ENCODE measurements at places on chromosomes 11 and 22.

DNA sequence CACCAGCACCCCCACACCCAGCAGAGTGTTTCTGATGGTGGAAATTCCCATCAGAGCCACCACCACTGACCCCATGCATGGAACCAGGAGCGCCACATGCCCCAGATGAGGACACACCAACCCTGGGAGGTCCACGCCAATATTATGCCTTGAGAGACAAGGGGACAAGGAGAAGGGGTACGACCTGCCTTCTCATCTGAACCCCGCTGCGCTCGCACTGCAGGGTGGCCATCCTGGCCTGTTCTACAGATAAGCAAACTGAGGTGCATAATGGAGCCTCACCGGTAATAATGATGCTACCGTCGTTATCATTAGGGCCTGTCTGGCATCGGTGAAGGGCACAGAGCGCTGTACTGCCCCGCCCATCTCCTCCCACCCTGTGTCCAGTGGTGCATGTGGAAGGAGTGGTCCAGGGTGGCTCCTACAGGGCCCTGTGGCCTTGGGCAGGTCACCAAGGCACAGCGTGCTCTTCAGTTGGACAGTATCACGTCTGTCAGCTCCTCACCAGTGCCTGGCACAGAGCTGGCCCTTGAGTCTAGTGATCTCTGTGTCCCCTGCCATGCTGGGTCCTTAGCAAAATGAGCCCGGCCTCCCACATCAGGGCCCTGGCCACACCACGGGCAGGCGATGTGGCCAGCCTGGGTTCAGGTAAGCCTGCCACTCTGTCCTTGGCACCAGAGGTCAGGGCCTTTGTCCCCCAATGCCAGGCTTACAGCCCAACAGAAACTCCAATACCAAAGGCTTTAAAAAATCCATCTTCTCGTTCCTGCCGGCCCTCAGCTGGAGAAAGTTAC, 92.2 kb downstream of the PHF21B start:
- no peak for DNase-seq

DNA sequence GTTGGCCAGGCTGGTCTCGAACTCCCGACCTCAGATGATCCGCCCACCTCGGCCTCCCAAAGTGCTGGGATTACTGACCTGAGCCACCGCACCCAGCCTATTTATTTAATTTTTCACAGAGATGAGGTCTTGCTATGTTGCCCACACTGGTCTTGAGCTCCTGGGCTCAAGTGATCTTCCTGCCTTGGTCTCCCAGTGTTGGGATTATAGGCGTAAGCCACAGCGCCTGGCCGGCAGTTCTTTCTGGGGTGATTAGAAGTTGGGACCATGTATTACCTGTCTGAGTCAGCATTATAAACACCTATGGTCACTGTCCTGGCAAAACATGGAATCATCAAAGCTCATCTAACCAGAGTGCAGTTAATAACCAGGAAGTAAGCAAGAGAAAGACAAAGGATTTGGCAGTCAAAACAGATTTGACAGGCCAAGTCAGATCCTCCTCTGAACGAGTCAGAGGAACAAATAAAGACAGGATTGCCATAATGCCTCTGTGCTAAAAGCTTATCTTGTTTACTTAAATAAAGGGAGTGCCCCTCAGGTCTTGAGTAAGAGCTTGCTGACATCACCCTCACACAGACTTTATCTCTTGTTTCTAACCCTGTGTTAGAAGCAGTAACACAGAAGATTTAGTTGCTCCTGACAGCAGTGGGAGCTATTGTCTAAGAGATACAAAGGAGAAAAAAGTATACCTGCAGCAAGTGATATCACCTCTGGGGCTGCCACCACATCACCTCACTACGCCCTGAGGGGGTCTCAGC, 3.7 kb downstream of the SERPIND1 start:
- DNase-seq = no peak

- no peak for DNase-seq
Measured at GRCh38 chr22:24419475-24419850, 7.9 kb upstream of the ADORA2A start.

- DNase-seq = no peak
Measured at GRCh38 chr11:129018126-129018525, 75.5 kb upstream of the TP53AIP1 start.

GRCh38 chr11:120134931-120135228, 3.0 kb downstream of the TRIM29 start:
- no peak for DNase-seq

GRCh38 chr22:32717337-32718240, 83.9 kb upstream of the TIMP3 start:
- no peak for DNase-seq

- DNase-seq = no peak
Measured at GRCh38 chr11:110367571-110367970, 62.2 kb upstream of the FDX1 start.

GRCh38 chr11:89175796-89176195, 1.9 kb upstream of the TYR start:
- no peak for DNase-seq

GRCh38 chr22:17924735-17925364, 99.5 kb downstream of the MICAL3 start:
- DNase-seq = no peak

DNA sequence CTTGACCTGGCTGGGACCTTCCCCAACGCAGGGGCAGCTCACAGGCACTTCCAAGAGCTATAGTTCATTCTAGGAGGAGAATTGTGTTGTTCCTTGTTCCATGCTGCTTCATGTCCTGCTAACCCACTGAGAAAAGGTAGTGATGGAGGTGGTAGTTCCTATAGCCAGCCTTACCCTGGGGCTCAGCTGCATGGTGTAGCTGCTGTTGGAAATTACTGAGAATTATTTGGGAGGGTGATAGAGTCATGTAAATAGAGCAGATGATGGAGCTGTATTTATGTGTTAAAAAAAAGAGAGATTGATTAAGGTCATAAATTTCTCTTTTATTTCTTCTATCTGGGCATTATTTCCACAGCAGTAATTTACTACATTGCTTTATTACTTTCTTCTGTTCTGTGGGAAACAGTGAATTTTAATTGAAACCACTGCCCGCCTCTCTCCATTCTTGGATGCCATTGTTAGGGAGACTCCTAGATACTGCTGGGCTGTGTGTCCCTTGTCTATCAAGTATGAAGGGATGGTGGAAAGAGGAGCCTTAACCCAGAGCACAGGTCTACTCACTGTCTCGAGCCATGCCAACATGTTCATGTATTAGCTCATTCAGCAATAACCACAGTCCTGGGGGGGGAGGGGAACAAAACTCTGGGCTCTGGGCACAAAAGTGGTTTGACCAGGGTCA, 309.2 kb downstream of the FAT3 start:
- DNase-seq = no peak

- DNase-seq = no peak
Measured at GRCh38 chr22:36199001-36199551, 2.5 kb downstream of the APOL4 start.

GRCh38 chr11:119832202-119832935, 103.4 kb upstream of the NECTIN1 start:
- no peak for DNase-seq

GRCh38 chr22:24290459-24290858, 19.8 kb downstream of the SPECC1L start:
- no peak for DNase-seq

- DNase-seq = no peak
Measured at GRCh38 chr11:4697585-4697984, at the start of gene OR51E2. TSS of gene OR51E2 (minus strand) at chr11:4697853. CDS start at chr11:4682711, 15,142 bp downstream.

- DNase-seq = no peak
Measured at GRCh38 chr11:115996125-115996807, 492.1 kb upstream of the CADM1 start.

DNA sequence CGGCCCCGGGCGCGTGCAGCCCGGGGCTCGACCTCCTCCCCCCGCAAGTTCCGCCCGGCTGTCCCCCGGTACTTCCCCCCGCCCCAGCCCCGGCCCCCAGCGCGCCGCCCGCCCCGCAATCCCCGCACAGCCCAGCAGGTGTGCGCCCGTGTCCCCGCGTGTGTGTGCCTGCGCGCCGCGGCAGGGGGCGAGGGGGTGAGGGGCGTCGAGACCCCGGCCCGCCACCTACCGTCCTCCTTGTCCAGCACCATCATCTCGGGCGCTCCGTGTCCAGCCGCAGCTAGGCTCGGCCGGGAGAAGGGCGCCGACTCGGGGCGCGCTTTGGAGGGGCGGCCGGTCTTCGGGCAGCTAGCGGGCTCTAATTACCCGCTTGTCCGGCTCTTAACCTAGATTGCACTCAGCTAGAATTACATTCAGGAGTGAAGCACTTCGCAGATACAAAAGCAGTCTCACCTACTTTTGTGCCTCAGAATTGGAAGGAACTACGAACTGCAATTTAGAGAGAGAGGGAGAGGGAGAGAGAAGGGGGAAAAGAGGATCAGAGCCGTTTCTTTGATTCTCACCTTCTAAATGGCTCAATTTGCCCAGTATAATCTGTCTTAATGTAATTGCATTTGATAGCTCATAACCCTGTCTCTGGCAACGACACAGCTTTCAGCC, 439 bp downstream of the LMO1 start:
- no peak for DNase-seq

- DNase-seq = no peak
Measured at GRCh38 chr11:104813532-104813931, 84.7 kb downstream of the CASP12 start.

GRCh38 chr11:44171518-44171917, 76.0 kb downstream of the EXT2 start:
- DNase-seq = no peak

GRCh38 chr11:95700471-95700817, 89.1 kb downstream of the FAM76B start:
- DNase-seq = no peak

DNA sequence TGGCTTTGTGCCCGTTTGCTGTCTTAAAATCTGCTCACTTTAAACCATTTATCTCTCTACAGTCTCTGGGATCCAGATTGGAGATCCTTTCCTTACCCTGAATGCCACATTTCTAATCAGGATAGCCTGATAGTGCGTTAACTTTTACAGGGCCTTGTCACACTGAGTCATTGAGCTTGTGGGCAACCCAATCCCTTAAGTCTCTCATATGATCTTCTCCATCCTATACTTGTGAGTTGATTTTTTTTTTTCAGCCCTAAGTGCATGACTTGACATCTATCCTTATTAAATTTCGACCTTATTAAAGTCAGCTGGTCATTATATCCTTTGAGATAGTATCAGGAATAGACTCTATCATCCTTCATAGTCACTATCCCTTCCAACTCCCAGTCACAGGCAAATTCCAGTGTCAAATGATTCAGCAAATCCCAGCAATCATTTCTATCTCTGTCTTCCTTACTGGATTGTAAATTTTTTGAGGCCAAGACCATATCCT, 57.7 kb downstream of the TEAD1 start:
- no peak for DNase-seq

DNA sequence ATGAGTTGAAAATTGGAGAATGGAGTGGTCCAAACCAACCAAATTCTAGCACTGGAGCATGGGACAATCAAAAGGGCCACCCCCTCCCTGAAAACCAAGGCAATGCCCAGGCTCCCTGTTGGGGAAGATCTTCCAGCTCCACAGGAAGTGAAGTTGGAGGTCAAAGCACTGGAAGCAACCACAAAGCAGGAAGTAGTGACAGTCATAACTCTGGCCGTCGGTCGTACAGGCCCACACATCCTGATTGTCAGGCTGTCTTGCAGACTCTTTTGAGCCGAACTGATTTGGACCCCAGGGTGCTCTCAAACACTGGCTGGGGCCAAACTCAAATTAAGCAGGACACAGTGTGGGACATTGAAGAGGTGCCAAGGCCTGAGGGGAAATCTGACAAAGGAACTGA, 80.5 kb upstream of the ADSL start:
- DNase-seq = no peak

DNA sequence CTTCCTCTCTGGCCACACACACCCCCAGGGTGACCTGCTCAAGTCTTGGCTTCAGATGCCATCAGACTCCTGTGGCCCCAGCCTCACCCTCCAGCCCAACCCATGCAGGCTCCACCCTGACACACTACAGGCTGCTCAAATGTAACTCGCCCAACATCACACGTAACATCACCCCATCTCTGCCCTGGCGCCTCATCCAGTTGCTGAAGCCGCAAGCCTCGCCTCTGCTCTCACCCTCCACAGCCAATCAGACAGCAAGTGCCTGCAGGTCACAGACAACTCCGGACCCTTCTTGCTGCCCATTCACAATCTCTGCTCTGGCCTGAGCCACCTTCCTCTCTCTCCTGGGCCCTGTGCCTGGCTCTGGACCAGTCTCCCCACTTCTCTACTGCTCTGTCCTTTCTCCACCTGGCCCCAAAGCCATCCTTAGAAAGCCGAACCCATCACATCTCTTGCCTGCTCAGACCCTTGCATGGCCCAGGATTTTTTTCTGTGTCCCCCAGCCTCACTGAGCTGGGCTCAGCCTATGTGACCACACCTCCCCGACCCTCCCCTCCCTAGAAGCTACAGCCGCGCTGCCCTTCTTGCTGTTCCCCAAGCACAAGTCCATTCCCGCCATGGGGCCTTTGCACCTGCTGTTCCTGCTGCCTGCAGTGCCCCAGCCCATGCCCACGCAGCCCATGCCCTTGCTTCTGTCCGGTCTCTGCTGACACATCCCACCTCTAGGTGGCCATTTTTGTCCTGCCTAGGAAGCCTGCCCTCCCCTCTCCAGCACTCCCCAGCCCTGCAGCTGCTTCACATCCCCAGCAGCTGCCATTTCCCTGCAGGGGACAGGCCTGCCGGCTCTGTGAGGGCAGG, 333.9 kb downstream of the CTTN start:
- DNase-seq = no peak

DNA sequence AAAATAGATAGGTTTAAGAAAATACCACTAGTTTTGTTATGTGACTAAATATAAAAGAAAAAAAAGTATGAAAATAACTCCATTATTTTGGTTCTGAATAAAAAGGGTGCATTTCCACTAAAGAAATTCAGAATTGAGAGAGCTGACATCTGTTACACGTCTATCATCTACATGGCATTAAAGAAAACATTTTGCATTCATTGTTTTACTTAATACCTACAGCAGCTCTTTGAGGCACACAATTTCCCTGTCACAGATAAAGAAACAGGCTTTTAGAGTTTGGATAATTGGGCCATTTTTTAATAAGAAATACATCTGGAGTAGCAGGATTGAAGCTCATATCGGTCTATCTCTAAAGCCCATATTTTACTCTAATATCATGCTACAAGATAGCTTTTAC, 145.7 kb upstream of the LUZP2 start:
- DNase-seq = no peak

- DNase-seq = no peak
Measured at GRCh38 chr11:115054570-115055538, 376.5 kb downstream of the NXPE2 start.

DNA sequence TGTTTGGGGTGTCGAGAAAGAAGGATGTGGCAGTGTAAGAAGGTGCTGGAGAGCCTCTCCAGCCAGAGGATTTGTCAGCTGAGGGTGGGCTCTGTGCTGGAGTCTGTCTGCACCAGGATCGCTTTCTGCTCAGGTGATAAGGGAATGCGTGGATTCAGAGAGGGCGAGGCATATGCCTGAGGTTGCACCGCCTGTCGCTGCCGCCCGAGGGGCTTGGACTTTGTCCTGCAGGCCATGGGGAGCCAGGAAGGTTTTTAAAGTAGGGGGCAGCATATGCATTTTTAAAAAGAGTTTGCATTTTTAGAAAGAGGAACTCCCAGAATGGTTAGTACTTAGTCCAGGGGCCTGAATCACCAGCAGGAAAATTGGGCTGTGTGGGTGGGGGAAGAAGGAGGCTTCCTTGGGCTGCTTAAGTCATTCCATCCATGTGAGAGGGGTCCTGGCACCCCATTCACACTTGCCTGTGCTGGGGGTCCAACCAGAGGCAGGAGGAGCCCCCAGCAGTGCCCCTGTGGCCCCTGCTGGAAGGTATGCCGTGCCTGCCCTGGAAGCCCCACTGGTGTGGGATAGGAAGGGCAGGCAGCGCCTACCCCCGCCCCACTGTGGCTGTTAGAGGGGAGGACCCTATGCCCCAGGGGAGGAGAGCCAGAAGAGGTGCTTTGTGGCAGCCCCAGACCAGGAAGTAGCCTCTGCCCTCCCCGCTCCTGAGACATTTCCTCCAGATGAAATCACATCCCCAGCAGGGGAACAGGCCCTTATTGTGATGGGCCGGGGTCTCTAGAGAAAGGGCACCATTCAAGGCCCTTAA, 35.8 kb upstream of the MYRF start:
- no peak for DNase-seq

Measured in stimulated activated CD8-positive, alpha-beta memory T cell treated with anti-CD3 and anti-CD28 coated beads, Interleukin-15, amount 100 ng/mL, for 4 hours (primary cell).